Esophagus squamous epithelium (tissue), 5 donors: ENCODE measurements at places on chromosomes 12 and 14.

DNA sequence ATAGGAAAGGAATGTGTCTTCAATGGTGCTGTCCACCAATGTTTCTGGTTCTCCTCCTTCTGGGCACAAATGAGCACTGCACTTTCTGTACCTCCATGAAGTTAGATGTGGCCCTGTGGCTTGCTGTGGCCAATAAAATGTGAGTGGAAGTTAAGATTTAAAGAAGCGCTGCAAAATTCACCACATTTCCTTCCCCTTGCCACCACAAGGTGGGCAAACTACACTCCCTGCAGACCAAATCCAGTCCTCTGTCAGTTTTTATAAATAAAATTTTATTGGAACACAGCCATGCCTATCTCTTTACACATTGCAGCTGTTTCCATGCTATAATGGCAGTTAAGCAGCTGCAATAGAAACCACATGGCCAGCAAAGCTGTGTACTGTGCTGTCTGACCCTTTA, 141.4 kb upstream of the TMPO start:
- no peak for DNase-seq

GRCh38 chr14:20811986-20812975, 9.6 kb upstream of the RNASE1 start:
- no peak for DNase-seq

- no peak for DNase-seq
These were observed 214.7 kb downstream of the PHLDA1 start for GRCh38 chr12:75816897-75817296.

GRCh38 chr12:112179916-112180315, 54.6 kb downstream of the TRAFD1 start:
- no peak for DNase-seq

DNA sequence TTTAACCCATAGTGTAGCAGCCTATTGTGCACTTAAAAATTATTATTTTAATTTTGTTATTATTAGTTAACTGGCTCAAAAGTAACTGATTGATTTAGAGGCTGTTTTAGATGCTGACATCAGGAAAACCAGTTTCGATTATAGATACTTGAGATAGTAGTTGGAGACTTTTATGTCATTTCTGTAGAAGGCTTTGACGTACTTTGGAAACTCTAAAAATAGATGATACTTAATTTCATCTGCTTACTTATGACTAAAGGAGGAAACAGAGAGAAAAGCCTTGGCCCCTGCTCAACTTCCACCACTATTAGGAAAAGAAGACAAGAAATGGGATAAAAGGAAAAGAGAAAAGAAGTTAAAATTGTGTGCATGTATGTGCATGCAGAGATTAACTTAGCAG, 219.3 kb upstream of the HMGA2 start:
- no peak for DNase-seq

GRCh38 chr14:71209888-71210287, 302.6 kb downstream of the PCNX1 start:
- no peak for DNase-seq

- DNase-seq = no peak
These were observed 114.9 kb downstream of the SAMD4A start for GRCh38 chr14:54681811-54682261.

- DNase-seq = no peak
These were observed 21.6 kb downstream of the C12orf71 start for GRCh38 chr12:27060740-27061139.

- DNase-seq = no peak
These were observed 423.2 kb downstream of the ATP23 start for GRCh38 chr12:58364389-58365086.

GRCh38 chr12:49652921-49653520, 29.7 kb downstream of the PRPF40B start:
- DNase-seq = no peak

DNA sequence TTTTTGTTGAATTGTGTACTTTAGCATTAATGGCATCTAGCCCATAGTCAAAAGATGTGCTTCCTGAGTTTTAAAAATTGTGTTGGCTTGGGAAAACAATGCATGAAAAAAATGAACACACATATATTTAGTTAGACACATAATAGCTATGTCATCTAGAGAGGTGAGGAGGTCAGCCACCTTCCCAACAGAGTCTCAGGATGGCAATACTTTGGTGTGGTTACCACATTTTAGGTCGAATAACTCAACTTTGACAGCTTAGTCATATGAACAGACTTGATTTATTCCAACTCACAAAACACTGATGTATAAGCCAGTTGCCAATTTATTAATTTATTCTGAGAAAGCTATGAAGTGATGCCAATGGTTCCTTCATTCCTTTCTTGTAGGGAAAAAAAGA, 114.0 kb downstream of the ETNK1 start:
- DNase-seq = no peak

DNA sequence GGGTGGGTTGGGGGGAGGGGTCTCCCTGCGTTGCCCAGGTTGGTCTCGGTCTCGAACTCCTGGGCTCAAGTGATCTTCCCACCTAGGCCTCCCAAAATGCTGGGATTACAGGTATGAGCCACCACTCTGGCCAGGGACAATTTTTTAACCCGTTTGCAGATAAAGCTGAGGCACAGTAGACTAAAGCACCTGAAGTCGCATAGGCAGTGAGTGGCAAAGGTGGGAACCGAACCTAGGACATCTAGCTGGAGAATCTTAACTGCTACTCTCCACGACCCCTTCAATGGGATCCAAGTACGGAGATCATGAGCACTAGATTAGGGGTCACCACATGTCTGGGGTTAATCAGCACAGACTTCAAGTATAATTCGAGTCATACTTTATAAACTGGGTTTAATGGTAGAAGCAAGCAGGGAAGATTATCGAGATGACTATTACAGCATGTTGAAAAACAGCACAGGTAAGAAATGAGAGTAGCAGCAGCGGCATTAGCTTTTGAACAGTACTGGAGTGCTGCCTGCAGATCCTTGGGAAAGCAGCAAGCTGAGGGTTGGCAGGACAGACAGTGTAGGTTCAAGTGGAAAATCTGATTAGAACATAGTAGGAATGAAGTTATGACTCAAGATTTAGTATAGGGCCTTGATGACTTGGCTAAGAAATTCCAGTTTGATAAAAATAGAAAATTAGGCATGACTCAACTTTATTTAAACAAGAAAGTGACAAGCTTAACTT, 23.9 kb downstream of the NID2 start:
- no peak for DNase-seq

GRCh38 chr12:67797185-67797741, 148.7 kb downstream of the DYRK2 start:
- no peak for DNase-seq

DNA sequence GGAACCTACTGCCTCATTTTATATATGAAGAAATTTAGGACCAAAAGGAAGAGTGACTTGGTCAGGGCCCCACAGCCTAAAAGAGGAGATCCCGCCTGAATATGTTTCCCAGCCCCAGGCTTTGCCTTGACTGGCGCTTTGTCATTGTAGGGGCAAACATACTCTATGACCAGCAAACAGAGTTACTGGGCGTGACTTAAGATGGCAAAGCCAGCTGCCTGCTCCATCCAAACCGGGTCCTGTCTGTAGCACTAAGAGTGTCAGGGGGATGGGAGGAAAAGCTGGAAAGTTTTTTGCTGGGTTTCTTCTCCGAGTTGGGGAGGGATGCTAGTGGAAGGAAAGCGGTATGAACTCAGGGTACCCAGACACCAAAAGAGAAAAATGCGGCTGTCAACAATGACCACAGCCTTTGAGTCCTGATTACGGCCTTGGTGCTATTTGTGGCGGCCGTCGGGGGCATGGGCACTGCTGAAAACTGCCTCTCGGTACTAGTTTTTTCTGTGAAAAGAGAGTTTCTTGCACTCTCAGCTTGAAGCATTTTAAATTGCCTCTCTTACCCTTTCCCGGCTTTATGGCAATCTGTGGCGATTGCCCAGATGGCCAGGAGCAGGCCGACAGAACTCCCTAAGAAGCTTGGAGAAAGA, 82.7 kb downstream of the PRIMA1 start:
- no peak for DNase-seq

DNA sequence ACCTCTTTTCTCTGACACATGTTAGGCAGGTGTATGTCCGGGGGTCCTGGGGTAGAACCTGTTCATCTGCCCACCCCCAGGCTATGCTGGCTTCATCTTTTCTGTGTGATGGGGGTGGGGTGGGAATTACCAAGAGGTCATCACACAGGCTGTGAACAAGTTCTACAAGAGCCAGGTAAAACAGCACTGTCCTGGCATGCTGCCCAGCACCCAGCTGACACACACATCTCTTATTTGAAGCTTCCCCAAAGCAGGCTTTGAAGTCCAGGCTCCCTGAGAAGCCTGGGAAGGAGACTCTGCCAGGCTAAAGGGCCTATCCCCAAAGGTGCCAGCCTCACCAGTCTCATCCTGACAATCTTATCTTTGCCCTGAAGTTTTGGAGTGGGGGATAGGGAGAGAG, 141.1 kb downstream of the ALG10 start:
- DNase-seq = no peak

- no peak for DNase-seq
These were observed 145.8 kb downstream of the TSPAN9 start for GRCh38 chr12:3222979-3223378.

DNA sequence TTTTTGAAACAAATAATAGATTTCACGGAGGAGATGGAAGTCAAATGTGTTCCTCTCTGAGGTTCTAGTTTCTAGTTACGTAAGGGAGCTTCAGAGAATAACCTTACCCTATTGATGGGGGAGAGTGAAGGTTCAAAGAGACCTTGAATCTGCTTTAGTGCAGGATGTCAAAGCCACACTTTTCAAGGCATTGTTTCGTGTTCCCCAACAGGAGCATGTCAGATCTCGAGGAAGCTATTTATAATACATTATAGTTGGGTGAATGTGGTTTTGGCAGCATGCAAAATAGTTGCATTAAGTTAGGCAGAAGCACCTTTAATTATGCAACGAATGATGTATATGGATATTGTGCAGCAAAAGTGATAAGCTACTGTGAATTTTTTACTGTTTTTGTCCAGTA, 614.9 kb downstream of the SLC16A7 start:
- no peak for DNase-seq

GRCh38 chr12:68450947-68451260, 118.7 kb upstream of the MDM1 start:
- DNase-seq = no peak

GRCh38 chr12:77569876-77570275, 260.8 kb upstream of the NAV3 start:
- DNase-seq = no peak

- no peak for DNase-seq
These were observed 645 bp downstream of the FOXA1 start for GRCh38 chr14:37594238-37594970.

DNA sequence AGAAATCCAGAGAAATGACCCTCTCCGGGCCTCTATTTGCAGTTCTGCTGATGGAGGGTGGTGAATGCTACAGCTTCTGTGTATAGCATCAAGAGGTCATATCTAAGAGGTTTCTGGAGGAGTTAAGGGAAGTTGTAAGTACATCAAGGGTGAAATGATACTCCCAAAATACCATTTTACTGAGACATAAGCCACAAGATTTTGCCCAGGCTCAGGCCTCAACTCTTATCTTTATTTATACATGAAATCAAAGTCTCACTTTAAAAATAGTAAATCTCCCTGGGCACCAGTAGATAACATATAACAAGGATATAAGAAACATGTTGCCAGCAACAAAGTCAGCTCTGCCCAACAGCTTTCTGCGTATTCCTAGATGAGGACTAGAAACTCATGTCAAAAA, 40.4 kb downstream of the NIN start:
- no peak for DNase-seq

- no peak for DNase-seq
These were observed 119.7 kb downstream of the FBXL14 start for GRCh38 chr12:1474574-1475153.

GRCh38 chr12:110766311-110767154, 23.8 kb upstream of the PPP1CC start:
- no peak for DNase-seq

DNA sequence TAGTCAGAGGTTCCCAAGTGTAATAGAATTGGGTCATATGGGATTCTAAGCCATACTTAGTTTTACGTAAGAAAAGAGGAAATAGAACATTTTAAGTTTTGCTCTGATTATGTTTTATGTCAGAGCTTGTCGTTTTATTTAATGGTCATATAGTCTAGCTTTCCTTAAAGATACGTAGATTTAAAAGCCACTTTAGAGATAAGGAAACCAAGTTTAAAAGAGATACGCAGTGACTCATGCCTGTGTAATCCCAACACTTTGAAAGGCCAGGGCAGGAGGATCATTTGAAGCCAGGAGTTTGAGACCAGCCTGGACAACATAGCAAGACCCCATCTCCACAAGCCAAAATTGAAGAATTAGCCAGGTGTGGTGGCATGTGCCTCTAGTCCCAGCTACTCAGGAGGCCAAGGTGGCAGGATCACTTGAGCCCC, 19.5 kb downstream of the MAPK1IP1L start:
- DNase-seq = no peak

DNA sequence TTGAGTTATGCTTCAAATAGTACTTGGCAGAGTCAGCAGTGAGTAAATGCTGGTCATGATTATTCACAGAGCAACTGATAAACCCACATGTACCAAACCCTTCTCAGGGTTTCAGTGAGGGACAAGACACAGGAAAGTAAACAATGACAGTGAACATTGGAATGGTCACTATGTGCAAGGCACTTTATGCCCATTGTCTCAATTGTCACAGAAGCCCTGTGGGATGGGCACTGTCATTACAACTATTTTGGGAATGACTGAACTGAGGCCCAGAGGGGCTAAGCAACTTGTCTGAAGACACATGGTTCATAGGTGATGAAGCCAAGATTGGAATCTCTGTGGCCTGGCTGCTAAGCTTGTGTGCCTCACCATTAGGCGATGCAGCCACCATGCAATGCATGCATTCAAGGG, 238.5 kb downstream of the RBM19 start:
- DNase-seq = no peak

DNA sequence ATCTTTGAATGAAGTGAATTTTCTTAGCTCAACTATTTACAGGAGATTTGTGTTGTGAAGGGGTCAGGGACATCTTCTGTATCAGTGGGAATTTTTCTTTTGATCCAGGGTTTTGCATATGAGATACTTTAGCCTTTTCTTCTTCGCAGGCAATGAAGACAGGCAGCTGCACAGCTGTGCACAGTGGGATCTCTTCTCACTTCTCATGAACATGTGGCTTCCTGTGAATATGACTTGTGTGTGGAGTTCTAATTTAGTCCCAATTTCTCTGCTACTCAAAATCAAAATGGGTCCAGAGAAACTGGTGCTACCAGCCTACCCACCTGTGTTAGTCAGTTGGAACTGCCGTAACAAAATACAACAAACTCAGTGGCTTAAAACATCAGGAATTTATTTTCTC, 37.8 kb downstream of the ARF6 start:
- no peak for DNase-seq

DNA sequence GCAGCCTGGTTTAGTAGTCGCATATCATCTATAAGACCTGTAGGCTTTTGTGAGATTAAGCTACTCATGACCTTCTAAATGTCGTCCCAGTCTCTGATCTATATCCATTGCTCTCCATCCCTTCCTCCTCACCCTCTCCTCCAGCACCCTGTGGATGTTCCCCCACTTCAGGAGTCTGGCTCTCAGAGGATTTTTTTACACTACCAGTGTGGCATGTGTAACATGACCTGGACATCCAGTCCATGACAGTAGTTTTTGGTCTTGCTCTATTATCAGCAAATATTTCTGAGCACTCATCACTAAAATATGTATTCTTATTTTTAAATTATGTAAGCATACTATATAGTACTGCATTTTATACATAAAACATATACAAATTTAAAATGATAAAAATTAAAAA, 142.1 kb downstream of the DYRK2 start:
- no peak for DNase-seq
